ENCODE measurements at places on chromosomes 11 and 22.
A peak's percentile ranks its signal among the peaks of the same experiment; 100 is the strongest.

DNA sequence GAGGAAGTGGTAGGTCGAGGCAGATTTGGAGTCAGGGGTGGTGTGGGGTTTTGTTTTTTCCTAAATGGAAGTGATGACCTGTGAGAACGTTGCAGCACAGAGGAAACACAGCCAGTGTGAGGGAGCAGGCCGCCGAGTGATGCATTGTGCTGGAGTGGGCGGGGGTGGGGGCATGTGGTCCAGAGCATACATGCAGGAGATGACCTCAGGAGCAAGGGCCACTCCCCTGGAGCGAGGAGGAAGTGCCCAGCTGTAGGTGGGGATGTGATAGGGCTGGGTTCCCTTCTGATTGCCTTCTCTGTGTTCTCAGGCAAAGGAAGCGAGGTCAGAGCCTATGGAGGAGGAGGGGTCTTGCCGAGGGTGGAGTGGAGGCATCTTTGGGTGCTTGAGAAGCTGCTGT lies 81.4 kb downstream of the PPP6R3 start:
- DNase-seq = no peak

GRCh38 chr11:1317993-1318392 lies 8.6 kb upstream of the TOLLIP start:
- no peak for DNase-seq

- DNase-seq = no peak
These were observed 16.1 kb upstream of the OR52H1 start for GRCh38 chr11:5564259-5565019.

DNA sequence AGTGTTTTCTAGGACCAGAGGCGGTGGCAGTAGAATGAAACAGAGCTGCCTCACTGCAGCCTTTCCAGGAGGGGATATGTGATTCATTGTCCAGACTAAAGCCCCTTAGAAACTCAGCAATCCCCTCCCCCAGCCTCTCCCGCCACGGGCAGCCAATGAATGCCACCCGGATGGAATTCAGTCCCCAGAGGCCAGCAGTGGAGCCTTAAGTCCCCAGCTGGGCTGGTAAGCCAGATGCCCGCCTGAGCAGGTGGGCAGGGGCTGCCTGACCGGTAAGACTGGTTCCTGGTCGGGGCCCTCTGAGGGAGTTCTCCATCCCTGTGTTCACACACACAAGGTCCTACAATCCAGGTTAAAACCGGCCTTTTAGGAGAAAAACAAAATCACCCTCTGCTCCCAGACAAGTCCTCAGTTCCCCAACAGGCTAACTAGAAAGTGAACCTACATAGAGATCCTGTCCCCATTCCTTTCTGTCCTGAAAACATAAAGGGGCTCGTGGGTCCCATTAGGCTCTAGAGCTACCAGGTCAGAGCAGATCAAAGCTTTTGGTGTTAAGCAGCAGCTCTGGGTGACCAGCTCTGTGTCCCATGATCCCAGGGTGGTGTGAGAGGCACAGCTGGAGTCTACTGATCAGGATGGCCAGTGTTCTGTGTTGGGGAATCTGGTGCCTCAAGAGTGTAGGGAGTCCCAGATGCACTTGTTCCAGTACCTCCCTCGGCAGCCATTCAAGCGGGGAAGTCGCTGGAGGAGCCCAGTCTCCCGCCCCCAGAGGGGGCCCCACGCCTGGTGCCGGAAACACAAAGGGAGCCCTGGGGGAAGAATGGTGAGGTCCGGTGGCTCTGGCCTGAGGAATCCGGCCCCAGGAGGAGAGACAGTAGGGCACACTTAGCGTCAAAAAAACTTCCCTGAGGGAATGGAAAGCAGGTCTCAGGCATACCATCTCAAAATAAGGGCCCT lies 2.6 kb downstream of the PATZ1 start:
- DNase-seq = peak; percentile 62

DNA sequence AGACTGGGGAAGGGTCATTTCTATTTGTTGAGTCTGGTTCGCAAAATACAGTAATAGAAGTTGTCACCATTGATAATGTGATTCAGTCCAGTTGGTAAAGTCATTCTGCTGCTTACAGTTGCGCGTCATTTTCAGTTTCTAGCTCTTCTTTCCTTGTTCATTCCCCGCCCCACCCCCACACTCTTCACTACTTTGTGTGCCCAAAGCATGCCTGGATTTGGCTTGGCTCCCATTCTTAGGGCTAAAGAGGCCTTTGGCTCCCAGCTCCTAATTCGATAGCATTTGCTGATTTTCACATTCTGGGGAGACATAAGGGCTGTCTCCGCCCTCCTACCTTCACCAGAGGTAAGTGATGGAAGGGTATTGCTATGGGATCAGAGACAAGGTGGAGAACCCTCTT lies 43.0 kb downstream of the CECR2 start:
- no peak for DNase-seq

- no peak for DNase-seq
These were observed 49.7 kb downstream of the ANO1 start for GRCh38 chr11:70127653-70128434.

GRCh38 chr22:47155131-47155885 lies 392.9 kb downstream of the TBC1D22A start:
- no peak for DNase-seq

- no peak for DNase-seq
These were observed 142.9 kb downstream of the SNX19 start for GRCh38 chr11:130773244-130773820.

Measured in activated T-cell treated with anti-CD3 and anti-CD28 coated beads, Interleukin-2, amount 50 U/mL, for 48 hours (primary cell).